ENCODE measurements at places on chromosomes 3 and 15. TPM values are rescaled to one million over a fixed set of nuclear protein-coding genes. Genes with fewer than 3 reads are reported as not detected.

The CPLX3 gene
- total RNA-seq = not detected

The PTX3 gene
- total RNA-seq = 4.1 TPM

The C2CD4B gene
- 7.2 TPM for total RNA-seq

The APBA2 gene
- total RNA-seq = 5.2 TPM

The AGBL1 gene
- total RNA-seq = 8.7 TPM

The SCAMP5 gene
- 3.8 TPM for total RNA-seq

The KNL1 gene
- total RNA-seq = 5.4 TPM

The SLC6A1 gene
- 1.5 TPM for total RNA-seq

The NAA50 gene
- 82.7 TPM for total RNA-seq

The SAXO2 gene
- 45.7 TPM for total RNA-seq

The SEMA4B gene
- 59.1 TPM for total RNA-seq
